ENCODE measurements at places on chromosomes 1 and 21.
A peak's percentile ranks its signal among the peaks of the same experiment; 100 is the strongest.

DNA sequence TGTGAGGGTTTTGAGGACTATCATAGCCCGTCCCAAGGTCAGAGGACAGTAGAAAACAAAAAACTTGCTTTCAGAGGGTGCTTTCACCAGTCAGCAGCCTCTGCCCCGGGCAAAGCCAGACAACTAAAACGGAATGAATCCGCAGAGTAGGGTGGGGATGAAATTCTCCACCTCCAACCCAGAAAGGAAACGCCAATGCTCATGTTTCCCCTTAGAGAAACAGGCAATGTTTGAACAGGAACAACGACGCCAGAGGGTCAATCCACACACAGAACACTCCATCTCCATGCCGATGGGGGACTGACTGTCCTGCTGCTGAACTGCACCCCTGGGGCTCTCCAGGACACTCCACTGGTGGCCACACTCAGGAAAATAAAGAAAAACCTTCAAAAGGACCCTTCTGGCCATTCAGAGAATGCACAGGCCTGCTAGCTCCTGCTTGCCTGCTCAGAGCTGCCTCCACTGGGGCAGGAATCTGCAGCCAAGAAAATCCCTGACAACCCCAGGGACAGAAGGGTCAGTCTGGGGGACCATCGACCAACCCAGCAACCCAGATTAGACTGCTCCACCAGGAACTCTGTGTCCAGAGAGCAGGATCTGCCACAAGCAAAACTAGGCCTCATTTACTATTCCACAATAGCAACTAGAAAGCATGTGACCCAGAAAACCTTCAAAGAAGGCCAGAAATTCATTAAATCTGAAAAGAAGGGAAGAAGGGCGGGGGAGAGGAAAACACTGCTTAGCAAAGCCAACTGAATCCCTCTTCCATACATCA lies 116.0 kb downstream of the TOMM20 start:
- DNase-seq, result no peak

DNA sequence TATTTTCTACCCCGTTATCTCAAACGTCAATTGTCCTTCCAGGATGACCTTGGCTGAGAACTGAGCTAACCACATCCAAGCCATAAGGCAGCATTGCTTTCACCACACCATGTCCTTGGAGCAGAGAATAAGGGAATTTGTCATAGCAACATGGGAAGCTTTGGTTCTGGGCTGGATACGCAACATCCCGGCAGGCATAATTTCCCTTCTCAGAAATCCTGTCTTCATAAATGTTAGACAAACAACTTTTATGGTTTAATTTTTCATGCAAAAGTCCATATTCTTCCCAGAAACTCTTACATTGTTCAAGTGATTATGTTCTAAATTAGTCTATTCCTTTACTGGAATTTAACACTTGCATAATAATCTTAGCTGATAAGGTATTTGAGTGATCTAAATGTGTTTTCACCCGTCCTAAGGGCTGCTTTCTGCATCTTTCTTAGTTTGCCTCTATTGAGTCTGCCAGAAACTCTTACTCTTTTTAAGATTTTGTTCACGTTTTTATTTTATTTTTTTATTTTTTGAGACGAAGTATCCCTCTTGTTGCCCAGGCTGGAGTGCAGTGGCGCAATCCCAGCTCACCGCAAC lies 51.8 kb downstream of the KCNJ15 start:
- DNase-seq, result no peak

GRCh38 chr1:221212926-221213325 lies 333.7 kb downstream of the HLX start:
- DNase-seq, result no peak

DNA sequence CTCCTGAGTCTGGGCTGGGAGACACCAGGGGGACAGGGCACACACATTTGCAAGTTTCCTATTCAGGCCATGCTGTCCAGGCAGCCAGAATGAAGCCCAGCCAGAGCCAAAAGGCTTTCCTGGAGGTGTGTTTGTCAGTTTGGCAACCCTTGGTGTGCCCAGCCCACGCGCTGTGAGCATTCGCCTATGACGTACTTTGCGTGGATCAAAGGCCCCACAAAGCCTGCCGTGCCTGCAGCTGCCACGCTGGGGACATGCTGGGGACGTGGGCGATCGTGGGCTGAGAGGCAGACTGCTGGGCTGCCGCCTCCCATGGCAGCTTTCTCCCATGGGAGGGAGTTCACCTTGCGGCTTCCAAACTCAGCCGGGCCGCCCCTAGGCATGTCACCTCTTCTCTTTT lies 57.5 kb downstream of the CD247 start:
- no peak for DNase-seq

DNA sequence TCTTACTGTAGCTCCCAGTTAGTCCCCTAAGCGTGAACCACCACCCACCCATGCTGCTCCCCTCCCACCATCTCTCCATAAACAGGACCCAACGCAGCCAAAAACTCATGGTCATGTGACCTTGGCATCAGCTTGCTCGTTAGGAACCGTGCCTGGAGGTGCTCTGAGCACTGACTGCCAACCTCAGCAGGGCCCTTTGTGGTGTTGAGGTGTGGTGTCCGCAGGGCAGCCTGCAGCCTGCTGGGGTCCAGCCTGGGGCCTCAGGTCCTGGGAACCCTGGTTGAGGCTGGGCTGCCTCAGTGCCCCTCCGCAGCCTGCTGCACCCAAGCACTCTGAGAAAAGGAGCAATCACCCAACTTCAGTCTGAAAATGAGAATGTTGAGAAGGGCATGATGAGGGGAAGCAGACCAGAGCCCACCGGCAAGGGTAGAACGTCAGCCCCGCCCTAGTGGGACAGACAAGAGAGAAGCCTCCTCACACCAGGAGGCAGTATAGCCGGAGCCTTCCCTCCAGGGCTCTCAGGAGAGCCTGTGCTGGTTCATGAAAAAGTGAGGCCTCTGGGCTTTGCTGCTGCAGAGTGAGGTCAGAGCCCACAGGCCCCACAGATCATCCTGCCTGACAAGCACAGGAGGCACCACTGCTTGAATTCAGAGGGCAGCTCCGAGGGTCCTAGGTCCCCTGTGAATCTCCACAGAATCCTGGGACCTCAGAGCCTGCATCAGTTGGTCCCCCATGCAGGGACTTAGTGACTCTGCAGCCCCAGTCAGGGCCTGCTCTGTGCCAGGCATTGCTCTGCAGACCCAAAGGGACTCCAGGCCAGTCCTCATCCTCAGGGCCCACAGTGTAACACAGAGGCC lies 4.9 kb upstream of the COL6A2 start:
- DNase-seq, result no peak

DNA sequence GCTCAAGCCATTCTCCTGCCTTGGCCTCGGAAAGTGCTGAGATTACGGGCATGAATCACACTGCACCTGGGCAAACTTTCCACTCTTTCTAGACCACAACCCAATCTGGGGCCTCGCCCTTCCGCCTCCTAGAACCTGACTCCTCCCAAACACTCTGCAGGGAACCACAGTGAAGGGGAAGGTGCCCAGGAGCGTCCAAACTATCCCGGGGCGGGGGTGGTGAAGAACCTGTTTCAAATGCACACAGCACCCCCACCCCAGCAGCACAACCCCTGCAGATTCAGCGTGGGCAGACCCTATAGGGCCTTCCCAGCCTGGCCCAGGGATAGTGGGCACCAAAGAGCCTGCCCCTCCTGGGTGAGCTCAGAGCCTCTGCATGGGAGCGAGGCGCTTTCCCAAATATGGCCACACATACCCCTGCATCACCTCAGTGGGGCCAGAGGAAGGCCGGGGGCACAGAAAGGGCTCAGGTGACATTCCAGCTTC lies 86.9 kb downstream of the STUM start:
- no peak for DNase-seq

DNA sequence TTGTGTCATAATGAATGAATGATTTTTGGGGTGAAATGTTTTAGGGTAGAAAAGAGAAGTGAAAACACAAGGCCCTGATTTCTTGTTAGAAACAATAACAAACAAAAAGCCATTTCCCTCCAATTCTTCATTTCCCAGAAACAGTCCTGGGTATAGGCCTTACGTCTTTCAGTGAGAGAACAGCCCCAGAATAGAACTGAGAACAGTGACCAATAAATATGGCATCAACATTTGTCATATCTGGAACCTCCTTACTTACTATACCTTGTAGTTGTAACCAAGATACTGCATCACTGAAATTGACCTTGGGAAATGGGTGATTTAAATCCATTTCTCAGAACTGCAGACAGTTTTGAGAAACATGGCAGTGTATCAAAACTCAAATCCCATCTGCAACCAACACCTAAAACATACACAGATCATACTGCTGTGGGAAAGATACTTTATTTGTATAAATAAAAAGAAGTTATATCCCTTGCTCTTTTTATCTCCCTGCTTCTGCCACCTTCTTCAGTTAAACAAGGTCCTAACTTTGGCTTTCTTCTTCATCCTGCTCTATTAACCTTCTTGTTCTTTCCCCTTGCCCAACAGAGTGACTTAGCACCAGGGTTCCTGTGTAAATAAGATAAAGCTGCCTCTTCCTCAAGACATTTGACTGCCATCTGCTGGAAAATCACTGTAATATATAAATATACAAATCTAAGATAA lies 19.5 kb downstream of the XKR8 start:
- no peak for DNase-seq

GRCh38 chr1:156675210-156676113 lies 1.7 kb downstream of the NES start:
- DNase-seq, result no peak

- no peak for DNase-seq
Observed at GRCh38 chr1:176983731-176984130, 180.8 kb downstream of the ASTN1 start.

DNA sequence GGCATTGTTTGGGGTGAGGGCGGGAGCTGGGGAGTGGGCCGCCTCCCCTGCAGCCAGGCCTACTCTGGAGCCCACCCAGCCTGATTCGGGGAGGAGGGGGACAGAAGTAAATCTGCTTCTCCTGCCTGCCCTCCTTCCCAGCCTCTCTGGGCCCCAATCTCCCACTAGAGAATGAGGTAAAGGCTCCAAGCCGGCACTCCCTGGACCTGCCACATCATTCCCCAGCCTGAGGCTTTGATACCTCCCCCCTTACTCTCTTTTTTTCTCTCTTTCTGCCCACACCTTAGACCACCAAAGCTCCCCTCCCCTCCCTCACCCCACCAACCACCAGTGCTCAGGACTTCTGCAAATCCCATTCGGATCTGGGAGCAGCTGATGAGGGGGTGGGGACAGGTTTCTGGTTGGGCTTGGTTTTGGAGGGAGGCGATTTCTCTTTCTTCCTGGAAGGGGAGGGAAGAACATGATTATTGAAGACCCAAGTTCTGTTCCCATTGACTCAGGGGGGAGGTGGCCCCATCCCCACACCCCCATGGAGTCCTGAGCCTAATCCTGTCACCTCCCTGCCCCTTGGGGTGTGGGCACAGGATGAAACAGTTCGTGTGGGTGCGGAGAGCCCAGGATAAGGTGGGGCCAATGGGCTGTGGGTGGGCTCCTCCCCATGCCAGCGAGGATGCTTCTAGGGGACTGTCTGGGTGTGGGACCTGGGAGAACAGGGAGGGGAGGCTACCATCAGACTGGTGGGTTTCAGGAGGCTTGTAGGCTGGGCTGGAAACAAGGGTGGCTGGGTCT lies 1.3 kb downstream of the MAP7D1 start:
- no peak for DNase-seq

- DNase-seq, result no peak
Observed at GRCh38 chr1:52216907-52217458, 75.1 kb downstream of the ZFYVE9 start.

GRCh38 chr1:15341634-15342407 lies 67.9 kb upstream of the EFHD2 start:
- DNase-seq, result no peak

GRCh38 chr1:219185486-219186117 lies 11.9 kb downstream of the LYPLAL1 start:
- DNase-seq, result no peak

DNA sequence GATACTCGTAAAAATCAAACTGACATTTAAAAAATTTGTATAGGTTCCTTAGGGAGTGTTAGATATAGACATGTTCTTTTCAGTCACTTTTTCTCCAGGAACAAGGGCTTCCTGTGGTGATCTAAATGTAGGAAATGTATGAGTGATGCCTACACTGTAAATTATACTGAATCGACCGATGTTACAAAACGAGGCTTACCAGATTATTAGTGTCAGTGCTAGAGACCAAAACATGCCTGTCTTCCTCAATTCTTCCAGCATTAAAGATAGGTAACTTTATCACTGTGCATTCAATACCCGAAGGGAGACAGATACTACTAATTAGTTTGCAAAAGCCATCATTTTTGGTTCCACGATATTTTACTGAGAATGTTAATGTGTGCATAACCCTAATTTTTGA lies 86.1 kb downstream of the BRINP3 start:
- no peak for DNase-seq

- DNase-seq, result no peak
Observed at GRCh38 chr21:36877741-36878140, 88.7 kb downstream of the HLCS start.

DNA sequence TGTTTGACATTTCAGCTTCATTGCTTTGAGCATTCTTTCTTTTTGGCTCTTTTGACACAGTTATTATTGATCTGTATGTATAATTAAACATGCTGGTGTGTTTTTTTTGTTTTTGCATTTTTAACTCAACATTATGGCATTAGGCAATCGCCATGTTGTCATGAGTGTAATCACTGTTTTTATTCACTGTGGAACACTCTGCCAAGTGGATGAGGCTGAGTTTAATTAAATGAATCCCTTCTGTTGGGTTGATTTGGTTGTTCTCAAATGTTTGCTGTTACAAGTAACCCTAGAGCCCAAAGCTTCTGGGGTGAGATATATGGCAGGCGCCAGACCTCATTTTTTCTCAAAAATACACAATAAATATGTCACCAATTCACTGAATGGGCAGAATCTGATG lies 428.1 kb downstream of the MATN1 start:
- DNase-seq, result no peak

DNA sequence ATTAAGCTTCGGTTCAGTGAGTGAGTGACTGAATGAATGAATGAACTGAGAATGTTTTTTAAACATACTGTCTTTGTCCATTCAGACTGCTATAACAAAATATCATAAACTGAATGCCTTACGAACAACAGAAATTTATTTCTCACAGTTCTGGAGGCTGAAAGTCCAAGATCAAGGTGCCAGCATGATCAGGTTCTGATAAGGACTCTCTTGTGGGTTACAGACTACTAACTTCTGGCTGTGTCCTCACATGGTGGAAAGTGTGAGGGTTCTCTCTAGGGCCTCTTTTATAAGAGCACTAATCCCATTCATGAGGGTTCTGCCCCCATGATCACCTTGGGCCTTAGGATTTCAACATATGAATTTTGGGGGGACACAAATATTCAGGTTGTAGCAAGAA lies 7.1 kb upstream of the DUSP10 start:
- no peak for DNase-seq

GRCh38 chr1:50775740-50776139 lies 184.3 kb downstream of the FAF1 start:
- DNase-seq, result no peak

- DNase-seq, result peak; percentile 11
Observed at GRCh38 chr1:67347688-67348472, 40.2 kb downstream of the IL12RB2 start.

- no peak for DNase-seq
Observed at GRCh38 chr1:24892188-24893153, 37.6 kb downstream of the RUNX3 start.

GRCh38 chr1:192951691-192952460 lies 107.3 kb downstream of the UCHL5 start:
- no peak for DNase-seq
